ENCODE measurements at places on chromosomes 7 and 10.

- no peak for DNase-seq
These were observed 588.0 kb downstream of the CALN1 start for GRCh38 chr7:71824006-71824760.

DNA sequence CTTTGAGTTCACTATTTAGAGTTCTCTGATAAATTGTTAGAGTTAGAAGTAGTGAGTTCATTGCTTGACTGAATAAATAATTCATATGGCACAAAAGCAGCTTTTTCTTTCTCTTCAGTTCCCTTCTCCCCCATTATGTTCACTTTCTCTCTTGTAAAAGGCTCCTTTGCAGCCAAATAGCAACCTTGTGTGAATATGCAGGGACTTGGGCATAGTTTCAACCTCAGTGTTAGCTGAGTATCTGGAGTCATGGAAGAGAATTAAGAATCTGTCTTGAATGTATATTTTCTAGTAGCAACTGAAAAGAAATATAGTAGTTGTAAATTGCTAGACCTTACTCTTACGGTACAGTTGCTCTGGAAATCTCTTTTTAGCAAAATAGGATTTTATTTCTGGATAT is 31.9 kb downstream of the ZEB1 start:
- DNase-seq, result no peak

DNA sequence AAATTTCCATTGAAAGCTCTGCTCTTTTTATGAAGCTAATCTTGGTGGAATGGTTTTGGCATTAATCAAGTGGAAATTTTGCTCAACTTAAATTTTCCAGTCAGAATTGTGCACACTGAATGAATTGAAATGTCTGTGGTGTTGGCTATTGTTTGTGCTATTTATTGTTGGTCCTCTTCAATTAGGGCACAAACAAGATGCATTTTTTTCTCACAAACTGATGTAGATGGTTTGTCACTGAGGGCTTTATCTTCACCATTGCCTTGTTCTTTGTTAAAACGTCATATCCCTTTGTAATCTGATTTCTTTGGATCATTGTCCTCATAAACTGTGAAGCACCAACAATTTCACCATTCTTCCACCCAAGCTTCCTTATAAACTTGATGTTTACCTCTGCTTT is 152.1 kb upstream of the RHOBTB1 start:
- no peak for DNase-seq

- no peak for DNase-seq
These were observed 108.7 kb downstream of the LARP4B start for GRCh38 chr10:822661-823367.

GRCh38 chr7:24017519-24017918 is 266.5 kb upstream of the NPY start:
- DNase-seq, result no peak

- DNase-seq, result no peak
These were observed 18.3 kb downstream of the ARMC3 start for GRCh38 chr10:22945934-22946673.

DNA sequence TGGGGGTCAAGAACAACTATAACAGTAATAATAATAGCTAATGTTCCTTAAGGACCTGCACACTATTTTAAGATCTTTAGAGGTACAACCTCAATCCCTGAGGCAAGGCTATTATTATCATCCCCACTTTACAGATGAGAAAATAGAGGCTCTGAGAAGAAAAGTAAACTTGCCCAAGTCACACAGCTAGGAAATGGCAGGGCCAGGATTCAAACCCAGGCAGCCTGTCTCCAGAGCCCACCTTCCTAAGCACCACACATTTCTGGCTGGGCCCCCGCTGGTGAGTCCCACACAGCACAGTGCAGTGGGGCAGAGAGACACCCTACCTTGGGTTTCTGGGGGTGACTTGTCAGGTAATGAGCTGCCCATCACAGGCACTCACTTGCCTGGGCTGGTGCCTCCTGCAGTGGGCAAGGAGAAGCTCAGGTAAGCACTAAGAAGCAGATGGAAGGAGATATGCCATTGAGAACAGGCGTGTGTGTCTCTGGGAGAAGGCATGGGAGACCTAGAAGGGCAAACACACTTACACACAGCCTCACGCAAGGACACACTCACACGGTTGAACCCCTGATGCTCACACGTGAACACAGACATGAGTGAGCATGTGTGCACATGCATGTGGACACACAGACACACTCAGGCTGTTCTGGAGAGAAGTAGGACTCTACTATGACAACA is 104.4 kb upstream of the ZMIZ1 start:
- no peak for DNase-seq

DNA sequence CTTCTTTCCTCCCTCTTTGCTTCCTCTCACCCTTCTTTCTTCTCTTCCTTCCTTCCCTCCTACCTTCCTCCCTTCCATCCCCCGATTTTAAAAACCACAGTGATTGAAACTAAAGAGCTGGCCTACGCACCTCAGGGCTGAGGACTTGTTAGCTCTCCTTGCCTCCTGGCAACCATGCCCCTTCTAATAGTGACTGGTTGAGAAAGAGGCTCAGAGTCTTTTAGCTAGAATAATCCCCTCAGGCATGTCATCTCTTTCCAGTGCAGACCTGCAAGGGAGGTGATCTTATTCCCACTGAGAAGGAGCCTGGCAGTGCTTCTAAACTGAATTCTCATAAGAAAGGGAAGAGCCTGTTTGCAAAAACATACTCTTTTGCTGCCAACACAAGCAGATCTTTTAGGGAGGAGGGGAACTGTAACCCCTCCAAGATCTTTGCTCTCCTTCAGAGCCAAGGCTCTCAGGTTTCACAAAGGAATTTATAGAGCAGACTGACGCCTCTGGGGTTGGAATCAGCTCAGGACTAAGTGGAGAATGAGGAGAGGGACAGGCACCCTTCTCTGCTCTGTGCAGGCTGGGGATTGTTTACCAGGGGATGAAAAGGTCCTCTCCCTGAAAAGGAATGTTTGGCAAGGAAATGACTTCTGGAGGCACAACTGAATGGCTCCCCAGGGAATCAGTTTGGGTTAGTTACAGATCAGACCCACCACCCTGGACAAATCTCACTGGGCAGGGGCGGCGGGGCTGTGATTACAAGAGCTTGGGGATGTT is 9.4 kb upstream of the ANKRD1 start:
- DNase-seq, result no peak

DNA sequence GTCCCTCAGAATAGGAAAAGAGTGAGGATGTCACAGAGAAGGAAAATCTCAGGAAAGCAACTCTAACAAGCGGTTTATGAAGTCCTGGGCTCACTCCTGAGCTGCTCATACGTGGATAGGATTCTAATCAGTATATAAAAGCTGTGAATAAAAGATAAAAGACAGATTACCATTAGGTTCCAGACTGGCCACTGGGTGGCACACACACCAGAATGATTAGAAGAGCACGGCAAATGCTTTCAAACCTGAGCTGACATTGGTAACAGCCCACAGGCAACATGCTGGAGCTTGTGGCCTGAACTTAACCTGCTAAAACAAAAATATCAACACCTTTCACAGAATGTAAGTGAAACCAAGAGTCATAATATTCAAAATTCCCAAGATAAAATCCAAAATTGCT is 370.8 kb downstream of the GRID1 start:
- no peak for DNase-seq

GRCh38 chr7:1298051-1298930 is 65.6 kb downstream of the UNCX start:
- no peak for DNase-seq

- DNase-seq, result no peak
These were observed 27.1 kb downstream of the KLF6 start for GRCh38 chr10:3757638-3758490.

GRCh38 chr10:50480054-50481007 is 143.4 kb downstream of the SGMS1 start:
- no peak for DNase-seq

GRCh38 chr7:81484261-81484660 is 285.6 kb downstream of the HGF start:
- no peak for DNase-seq

DNA sequence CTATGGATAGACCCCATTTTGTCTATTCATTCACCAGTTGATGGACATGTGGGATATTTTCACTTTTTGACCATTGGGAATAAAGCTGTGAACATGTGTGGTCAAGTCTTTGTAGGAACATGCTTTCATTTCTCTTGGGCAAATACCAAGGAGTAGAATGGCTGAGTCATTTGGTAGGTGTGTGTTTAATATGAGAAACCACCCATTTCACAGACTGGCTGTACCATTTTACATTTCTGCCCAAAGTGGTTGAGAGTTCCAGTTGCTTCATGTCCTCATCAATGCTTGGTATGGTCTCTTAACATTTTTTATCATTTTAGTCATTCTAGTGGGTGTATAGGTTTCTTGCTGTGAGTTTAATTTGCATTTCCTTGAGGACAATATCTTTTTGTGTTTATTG is 124.9 kb upstream of the RHEB start:
- DNase-seq, result no peak

DNA sequence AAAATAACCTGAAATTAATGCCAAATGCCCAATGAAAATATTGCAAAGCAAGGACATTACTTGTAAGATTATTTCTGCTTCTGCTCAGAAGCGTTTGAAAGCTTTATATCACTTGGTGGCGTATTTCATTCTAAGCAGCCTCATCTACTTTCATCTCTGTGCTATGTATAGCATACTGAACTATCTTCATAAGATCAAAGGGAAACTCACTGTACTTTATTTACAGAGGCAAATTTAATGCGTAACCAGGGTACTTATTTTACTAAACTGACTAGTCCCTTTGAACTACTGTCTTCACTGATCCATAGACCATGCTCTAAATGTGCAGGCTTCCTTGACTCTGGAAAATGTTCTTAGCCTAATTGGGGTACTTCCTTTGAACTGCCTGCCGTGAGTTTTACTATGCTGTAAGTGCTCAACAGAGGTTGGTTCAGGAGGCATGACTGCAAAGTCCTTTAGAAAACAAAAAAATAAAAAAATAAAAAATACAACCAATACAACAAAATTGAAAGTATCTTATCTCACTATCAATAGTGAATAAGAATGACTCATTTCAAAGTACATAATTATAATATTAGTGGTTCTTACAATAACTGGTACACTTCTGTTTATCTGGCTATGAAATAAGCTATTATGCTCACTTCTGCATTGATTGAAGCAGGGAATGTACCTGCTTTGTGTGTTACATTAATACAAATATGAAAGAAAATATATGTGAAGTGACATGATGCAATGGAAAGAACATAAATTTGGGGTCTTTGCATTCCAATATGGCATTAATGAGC is 41.0 kb upstream of the TSPAN12 start:
- no peak for DNase-seq

DNA sequence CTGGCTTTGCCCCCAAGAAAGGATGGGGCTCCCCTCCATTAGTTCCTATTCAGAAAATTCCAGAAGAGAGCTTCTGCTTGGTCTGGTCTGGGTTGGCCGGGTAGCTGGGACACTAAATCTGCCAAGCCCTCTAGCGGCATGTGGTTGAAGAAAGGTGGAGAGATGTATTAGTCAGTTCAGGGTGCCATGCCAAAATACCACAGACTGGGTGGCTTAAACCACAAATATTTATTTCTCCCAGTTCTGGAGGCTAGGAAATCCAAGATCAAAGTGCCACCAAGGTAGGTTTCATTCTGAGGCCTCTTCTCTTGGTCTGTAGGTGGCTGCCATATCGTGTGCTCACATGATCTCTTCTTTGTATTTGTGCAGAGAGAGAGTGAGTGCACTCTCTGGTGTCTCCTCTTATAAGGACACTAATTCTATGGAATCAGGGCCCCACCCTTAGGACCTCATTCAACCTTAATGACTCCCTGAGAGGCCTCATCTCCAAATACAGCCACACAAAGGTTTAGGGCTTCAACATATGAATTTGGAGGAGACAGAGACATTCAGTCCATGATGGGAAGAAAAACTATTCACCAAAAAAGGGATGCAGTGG is 38.7 kb upstream of the MTPAP start:
- DNase-seq, result no peak

GRCh38 chr7:14233076-14233867 is 243.8 kb upstream of the ETV1 start:
- DNase-seq, result no peak

Measured in HuH-7.5 (cell line).